Dermis blood vessel endothelial cell (primary cell): ENCODE measurements at places on chromosomes 3 and 15.

- DNase-seq, result peak; percentile 90
Measured at GRCh38 chr3:178352326-178353005, 183.8 kb upstream of the KCNMB2 start.

GRCh38 chr3:15636028-15636709 is 34.6 kb downstream of the BTD start:
- DNase-seq, result peak; percentile 96

- DNase-seq, result no peak
Measured at GRCh38 chr3:164352991-164353390, 725.3 kb downstream of the SI start.

GRCh38 chr3:167840247-167840646 is 104.7 kb downstream of the SERPINI1 start:
- no peak for DNase-seq

- DNase-seq, result no peak
Measured at GRCh38 chr3:19632099-19633074, 301.6 kb downstream of the EFHB start.

GRCh38 chr3:100047455-100048141 is 66.7 kb downstream of the FILIP1L start:
- peak; percentile 70 for DNase-seq

- DNase-seq, result peak; percentile 65
Measured at GRCh38 chr15:57218826-57219576, 157.3 kb upstream of the CGNL1 start.

DNA sequence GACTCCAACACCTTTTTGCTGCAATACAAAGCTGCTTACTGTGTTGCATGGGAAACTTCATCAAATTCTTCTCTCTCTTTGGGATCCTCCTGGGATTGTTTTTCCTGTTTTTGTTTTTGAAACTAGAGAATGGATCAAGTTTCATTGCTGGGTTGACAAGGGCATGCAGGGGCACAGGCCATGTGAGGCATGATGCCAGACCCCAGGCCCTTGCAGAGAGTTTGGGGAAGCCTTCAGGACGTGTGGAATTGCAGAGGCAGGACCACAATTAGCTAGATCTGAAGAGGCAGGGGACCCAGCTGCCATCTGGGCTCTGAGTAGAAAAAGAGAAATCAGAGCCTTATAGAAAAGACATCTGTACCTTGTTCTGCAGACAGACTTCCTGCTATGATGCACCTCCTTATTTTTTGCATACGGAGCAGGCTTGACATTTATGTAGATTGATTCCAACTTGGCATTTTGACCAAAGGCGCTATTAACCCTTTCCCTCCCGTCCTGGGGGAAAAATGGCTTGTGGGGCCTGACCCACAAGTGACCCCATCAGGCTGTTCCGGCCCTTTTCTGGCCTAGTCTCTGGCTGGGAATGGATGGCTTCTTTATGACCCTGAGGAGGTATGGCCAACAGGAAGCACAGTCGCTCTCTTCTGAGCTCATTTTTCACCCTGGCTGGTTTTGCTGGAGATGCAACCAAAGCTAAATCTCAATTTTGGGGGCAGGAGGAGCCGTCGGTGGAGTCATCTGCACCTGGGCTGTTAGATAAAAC is 44.3 kb upstream of the CHRNB4 start:
- no peak for DNase-seq

GRCh38 chr15:78075490-78076230 is 1.9 kb downstream of the TBC1D2B start:
- DNase-seq, result peak; percentile 85

GRCh38 chr3:110414855-110415254 is 656.8 kb upstream of the NECTIN3 start:
- peak; percentile 66 for DNase-seq

GRCh38 chr3:42530073-42530472 is 27.6 kb downstream of the VIPR1 start:
- no peak for DNase-seq

GRCh38 chr3:185401319-185401955 is 38.5 kb downstream of the MAP3K13 start:
- DNase-seq, result peak; percentile 14

DNA sequence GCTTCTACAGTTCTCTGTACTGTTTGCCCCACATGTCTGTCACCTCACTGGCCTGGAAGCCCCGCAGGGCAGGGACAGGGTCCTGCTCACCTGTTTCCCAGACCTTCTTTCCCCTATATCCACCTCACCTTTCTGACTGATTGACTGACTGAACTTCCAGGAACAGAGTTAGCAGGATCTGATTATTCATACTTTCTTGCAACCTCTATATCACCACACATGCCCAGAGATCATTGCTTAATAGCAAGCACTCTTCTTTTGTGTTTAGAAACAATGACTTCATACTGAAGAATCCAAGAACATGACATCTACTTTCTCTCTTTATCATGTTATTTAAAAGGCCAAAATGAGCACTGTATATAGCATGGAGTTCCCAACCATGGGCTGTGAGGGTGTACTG is 18.0 kb upstream of the CLEC3B start:
- DNase-seq, result no peak

GRCh38 chr3:114127517-114127916 is 51.3 kb downstream of the DRD3 start:
- no peak for DNase-seq

DNA sequence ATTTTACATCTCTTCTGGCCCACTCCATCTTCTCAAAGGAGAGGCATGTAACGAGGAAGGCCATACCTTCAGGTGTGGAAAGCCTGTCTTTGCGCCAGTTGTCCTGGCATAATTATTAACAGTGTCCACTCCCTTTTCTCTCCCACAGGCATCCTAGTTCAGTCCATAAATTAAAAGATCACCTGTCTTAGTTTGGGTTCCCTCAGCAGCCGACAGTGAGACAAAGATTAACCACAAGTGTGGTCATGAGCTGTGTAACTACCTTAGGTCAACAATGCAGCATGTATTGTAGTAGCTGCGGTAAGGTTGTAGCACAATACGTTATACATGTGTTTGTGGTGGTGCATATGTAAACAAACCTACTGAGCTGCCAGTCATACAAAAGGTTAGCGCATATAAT is 103.3 kb upstream of the GALNT15 start:
- DNase-seq, result no peak

DNA sequence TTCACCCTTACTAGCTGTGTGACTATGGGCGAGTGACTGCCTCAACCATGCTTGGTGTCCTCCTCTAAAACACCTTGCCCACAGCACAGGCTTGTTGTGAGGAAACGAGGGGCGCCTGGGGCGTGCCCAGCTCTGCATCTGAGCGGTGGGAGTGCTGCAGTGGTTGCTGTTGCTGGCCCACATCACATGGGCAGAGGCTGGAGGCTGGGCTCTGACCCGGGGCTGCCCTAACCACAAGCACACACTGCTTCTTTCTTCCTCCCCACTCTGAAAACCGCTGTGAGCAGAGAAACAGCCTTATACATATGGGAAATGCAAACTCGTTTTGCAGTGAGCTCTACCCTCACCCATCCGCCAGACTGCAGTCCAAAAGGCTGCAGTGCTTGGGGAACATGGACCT is 74.8 kb upstream of the RPL32 start:
- no peak for DNase-seq

- DNase-seq, result no peak
Measured at GRCh38 chr3:31468433-31468832, 64.3 kb upstream of the STT3B start.

- no peak for DNase-seq
Measured at GRCh38 chr3:97968376-97968775, 3.9 kb downstream of the RIOX2 start.

GRCh38 chr3:114669614-114670013 is 375.8 kb downstream of the TIGIT start:
- no peak for DNase-seq

DNA sequence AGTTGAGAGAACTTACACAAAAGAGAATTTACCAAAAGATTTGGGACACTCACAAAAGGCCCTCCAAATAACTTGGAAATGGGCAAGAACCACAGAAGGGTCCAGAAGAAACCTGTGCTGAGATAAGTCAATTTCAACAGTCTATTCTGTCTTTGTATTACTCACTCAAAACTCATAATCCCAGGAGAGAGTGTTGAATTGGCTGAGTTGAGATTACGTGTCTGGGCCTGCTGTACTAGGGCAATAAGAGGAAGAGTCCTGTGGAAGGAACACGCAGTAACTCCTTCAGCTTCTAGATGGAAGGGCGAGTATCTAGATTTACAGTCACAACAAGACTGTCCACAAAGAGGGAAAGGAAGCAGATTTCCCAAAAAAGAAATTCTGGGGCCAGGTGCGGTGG is 42.5 kb upstream of the DYNC1LI1 start:
- no peak for DNase-seq

- DNase-seq, result peak; percentile 68
Measured at GRCh38 chr3:187014417-187014864, 84.1 kb downstream of the ST6GAL1 start.

DNA sequence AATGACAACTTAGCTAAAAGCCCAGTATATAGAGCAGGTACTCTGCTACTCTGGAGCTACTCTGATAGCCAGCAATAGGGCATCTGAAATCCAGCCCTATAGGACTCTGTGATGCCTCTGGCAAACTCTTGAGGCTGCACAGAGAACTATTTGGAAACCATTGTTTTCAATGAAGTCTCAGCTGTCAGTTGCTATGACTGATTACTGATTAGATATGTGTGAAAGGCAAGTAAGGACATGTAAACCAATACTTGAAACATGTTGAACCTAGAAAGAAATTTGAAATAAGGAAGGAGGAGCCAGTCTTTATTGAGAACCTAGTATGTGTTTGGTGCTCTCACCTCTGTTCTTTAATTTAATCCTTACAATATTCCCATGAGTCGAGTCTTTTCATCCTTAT is 40.2 kb upstream of the CRTC3 start:
- DNase-seq, result no peak

GRCh38 chr3:48467110-48467454 is 20.5 kb downstream of the ATRIP start:
- no peak for DNase-seq

DNA sequence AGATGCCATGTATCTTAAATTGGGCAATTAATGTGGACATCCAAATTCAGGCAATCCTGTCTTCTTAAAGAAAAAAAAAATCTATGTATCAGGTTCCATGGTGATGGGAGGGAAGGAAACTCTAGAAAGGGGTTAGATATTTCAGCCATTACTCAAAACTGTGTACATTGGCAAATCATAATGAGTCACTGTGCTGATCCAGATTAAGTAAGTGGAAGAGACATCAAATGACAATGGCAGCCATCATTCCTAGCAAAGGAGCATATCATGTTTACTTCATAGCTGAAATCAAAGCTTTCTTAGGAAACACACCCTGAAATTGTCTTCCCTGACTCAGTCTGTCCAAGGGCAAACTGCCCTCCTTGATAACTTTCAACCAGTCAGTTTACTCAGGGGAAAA is 713.3 kb upstream of the GBE1 start:
- DNase-seq, result no peak

DNA sequence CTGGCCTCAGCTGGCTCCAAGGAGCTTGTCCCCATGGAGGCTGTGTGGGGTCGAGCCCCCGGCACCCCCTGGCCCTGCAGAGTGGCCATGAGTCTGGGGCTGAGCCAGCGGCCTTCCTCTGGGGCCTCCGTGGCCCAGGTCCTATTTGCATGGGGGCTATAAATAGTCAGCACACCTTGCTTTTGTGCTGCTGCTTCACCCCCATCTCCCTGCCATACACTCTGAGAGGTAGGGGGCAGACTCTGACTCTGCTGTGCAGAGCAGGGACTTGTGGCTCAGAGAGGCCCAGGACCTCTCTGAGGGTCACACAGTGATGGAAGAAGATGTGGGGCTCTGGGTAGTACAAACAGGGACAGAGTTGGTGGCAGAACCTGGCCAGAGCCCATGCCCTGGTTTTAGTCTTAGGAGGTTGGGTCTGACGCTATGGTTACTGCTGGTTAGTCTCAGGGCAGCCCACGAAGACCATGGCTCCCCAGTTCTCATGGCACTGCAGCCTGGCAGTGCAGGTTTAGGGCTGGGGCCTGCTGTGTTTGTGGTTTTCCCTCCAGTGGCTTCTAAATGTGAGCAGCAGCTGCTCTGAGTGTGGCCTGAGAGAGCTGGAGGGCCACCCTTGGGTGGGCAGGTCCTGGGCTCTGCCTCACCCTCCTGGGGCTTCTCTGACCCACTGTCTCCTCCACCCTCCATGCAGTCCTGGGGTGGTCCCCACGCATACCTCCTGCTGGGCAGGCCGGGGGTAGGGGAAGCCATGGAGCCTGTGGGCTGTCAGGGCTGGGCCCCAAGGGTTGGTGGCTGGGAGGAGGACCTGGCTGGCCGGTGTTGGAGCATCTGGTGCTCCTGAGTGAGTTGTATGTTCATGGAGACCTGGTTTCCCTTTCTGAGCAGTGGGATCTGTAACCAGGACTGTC is 13.6 kb downstream of the PRKCD start:
- no peak for DNase-seq

GRCh38 chr15:77546050-77546501 is 86.6 kb downstream of the LINGO1 start:
- DNase-seq, result peak; percentile 58

GRCh38 chr3:40766396-40766795 is 241.6 kb downstream of the ZNF621 start:
- DNase-seq, result no peak

GRCh38 chr3:127730666-127731295 is 58.0 kb downstream of the ABTB1 start:
- no peak for DNase-seq

DNA sequence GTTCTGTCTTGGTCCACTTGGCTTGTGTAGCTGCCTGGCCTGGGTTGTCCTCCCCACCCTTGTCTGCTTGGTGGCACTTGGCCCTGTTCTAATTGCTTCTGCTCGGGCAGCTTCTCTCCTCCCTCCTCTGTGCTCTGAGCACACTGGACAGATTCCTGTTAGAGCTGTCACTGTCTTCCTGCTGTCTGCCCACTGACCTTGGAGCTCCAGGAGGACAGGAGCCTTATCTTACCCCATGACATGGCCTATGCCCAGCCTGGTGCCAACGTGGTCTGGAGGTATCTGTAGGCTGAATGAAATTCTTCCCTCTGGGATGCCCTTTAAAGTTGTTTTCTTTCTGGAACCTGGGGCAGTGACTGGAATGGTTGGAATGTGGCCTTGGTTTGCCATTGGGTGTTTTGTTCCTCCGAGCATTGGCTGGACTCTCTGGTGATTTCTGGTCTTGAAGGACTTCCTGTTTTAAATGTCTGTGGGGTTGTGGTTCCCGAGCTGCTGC is 94.1 kb downstream of the FAM43A start:
- DNase-seq, result peak; percentile 25

DNA sequence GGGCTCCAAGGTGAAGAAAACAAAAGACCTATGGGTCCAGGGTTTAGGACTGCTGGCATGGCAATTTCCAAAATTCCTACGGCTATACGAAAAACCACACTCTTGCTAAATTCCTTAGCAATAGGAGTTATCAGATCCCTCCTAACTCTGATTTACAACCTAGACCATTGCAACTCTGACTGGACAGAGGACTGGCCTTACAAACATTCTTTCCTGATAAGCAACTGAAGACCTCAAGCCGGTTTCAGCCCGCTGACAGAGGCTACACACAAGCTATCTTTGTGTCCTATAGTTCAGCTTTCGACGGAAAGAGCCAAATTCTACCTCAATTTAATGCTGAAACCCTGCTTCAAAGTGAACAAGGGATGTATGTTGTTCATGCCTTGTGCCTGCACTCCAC is 38.3 kb upstream of the AGBL1 start:
- DNase-seq, result no peak

DNA sequence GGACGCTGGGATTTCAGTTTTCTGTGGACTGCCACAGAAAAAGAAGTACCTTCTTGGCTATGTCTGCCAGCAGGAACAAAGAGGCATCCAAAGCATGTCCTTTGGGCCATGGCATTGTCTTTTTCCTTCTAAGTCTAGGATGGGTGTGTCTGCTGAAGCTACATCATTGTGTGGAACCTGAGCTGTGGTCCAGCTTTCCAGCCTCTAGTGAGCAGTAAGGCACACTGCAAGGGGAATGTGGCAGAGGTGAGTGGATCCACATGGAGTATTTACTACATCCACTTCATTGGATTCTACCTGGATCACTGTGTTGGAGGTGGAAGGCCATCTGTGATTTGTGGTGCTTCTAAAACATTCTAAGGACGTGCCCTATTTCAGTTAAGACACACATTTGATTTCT is 23.7 kb downstream of the CMTM8 start:
- no peak for DNase-seq
